Breast epithelium (tissue), 4 donors: ENCODE measurements at places on chromosomes 4 and X.
A peak's percentile ranks its signal among the peaks of the same experiment; 100 is the strongest.

DNA sequence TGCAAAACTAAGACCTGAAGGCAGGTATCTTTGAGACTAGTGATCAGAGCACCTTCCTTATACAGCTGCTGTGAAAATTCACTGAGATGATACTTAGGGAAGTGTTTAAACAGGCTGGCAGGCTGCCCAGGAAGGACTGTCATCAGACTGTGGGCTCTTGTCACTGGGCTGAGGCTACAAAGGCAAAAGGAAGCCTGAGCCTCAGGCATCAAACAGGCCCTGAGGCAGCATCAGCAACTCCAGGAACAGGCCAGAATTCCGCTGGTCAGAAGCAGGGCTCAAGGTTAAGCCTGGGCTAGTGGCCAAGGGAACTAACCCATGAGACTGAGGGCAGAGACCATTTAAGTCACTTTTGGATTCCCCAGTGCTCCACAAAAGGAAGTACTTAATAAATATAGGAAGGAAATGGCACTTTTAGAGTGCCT is 12.8 kb downstream of the PJA1 start:
- DNase-seq, result no peak

DNA sequence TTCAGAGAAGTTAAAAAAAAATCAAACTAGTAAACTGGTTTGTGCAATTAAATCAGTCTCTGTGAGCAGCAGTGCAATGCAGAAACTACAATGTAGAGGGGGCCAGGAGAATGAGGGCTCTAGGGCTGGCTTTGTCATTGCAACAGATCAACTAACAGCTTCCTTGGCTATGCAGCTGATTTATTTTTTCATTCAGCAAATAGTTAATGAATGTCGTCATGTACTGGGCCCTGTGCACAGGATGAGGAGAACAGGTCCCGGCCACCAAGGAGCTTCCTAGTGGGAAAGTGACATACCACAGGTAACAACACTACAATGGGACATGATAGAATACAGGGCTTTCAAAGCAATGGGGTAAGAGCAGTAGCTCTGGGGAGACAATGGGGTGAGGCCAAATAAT is 190.1 kb downstream of the NSUN7 start:
- no peak for DNase-seq

- DNase-seq, result no peak
These were observed 241.8 kb downstream of the GRIA3 start for GRCh38 chrX:123425904-123426303.

- DNase-seq, result no peak
These were observed 452.7 kb downstream of the NLGN4X start for GRCh38 chrX:5775846-5776430.

- DNase-seq, result no peak
These were observed 853.4 kb downstream of the PCDH7 start for GRCh38 chr4:31573554-31573953.

GRCh38 chr4:75513526-75514130 is 575 bp downstream of the RCHY1 start:
- DNase-seq, result no peak

DNA sequence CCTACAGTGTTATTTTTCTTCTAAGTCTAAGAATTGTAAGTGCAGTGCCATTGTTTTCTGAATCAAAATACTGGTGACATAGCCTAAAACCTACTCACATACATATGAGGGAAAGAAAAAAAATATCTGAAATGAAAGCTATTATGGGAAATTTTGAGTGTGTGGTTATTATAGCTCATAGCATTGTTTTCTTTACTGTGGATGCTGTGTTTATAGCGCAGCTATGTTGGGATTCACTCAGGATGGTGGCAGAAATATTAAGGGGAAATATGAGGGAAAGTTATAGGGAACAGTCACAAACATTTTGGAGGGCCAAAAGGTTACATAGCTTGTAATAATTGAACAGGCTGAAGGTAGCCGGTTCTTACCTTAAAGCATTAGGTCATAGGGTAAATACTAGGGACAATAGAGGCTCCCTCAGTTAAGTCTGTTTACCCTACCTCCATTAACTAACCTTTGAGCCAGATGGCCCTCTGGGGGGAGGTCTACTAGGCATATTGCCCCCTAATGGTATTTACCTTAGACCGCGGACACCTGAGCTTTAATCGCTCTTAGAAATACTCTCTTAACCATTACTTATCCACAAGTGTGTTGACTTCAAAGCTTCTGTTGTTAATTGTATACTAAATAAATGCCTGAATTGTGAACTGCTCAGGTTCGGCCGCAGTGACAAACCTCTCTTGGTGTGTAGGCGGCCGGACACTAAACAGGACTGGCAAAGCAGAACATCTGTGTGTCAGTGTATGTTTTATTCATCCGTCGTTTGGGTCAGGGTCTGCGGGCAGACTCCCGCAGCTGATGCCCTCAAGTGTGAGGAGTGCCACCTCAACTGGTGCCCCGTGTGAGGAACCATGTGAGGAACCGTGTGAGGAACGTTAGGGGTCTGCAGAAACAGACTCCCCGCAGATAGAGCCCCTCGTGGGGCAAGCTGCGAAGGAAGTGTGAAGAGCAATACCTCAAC is 21.3 kb upstream of the SULT1B1 start:
- no peak for DNase-seq

- DNase-seq, result no peak
These were observed 1215.1 kb downstream of the ADGRL3 start for GRCh38 chr4:62415256-62415655.

GRCh38 chr4:152281211-152281610 is 254.7 kb downstream of the FBXW7 start:
- no peak for DNase-seq

DNA sequence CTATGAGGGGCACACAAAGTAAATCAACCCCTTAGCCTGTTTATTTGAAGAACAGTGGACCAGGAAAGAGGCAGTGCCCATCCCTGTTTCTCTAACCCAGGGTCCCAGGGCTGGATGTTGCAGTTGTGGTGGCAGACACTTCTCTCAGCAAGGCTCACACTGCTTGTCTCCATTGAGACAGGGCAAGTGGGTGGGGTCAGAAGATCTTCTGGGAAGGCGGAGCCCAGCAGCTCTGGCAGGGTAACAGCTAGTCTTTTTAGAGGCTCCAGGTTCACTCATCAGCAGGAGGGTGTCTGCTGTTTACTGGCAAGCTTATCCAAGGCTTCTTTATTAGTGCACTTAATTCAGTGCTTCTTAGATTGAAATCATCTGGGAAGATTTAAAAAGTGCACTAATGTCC is 659.8 kb upstream of the DIPK2B start:
- DNase-seq, result no peak

DNA sequence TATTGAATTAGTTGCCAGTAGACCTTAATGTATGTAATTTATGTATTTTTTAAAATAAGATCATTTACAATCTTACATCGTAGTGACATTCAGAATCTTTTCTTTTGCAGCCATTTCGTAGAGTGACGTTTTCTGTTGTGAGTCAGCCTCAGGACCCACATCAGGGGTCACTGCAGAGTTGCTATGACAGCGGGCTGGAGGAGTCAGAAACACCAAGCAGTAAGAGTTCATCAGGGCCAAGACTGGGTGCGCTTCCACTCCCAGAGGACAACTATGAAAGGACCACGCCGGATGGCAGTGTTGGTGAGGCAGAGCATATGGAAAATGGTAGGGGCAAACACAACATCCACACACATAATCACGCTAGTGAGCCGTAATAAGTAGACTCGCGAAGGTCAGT is 199.9 kb downstream of the PCDH7 start:
- DNase-seq, result no peak

DNA sequence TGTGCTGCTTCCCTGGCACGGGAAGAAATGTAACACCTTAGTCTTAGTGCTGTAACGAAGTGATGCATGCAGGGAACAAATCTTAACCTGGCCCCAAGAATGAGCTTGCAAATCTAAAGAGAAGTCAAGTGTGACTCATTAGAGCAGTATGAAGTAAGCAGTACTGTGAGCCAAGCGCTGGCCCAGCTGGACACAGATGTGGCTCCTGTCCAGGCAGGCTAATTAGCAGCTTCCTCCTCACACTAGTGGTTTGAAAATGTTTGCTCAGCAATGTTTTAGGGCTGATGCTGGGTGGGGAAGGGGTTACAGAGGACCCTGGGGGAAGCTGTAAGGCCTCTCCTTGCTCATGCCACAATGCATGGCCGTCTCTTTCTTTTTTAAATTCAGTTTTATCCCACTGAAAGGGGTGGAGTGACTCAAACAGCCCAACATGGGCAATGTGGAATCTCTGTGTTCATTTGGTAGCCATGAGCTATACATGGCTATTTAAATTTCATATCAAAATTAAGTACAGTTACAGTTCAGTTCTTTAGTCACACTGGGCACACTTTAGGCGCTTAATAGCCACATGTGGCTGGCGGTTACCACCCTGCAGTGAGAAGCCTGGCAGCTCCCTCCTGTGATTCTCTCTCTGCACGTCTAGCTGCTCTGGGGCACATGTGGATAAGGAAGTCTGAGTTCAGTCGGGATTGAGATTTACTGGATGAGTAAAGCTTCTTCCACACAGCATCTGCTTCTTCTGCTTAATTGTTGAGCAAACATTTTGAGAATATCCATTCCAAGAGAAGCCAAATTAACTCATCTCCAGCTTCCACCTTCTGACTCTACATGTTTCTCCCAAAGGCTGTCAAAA is 48.8 kb downstream of the MAP7D2 start:
- DNase-seq, result peak; percentile 58

DNA sequence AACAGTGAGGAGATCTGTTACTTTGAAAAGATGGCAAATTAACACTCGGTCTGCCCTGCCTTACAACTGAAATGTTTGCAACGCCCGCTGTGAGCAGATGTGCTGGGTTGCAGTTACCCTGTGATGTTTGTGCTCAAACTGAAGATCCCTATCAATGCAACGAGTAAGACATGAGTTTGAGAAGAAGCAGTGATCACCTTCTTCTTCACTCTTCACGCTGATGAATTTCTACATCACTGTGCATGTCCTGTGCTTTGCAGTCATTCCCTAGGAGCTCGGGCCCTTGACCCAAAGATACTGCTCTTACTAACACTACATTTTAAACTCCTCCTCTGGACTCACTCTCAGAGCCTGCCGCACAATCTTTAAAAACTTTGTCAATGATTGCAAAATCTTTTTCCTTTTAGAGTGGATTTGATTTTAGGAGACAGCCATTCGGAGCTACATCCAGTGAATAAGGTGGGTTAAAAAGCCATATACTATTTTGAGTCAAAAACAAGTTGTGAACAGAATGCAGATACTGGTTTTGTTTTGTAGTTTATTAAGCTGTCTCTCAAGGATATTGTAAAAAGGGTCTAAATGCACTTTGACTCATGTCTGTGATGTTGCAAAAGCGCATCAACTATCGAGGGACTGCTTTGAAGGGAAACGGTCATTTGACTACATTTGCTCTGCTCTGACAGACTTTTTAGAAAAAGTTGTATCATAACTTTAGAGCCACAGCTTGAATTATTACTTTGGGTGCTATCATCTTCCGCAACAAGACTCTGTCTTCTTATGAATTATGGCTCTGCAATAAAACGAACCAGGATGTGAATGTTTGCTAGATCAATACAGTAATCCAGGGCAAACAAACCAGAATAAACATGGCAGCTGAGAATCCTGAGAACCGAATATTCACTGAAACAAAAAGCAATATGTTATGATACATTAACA is 5.7 kb upstream of the RHOH start:
- no peak for DNase-seq

GRCh38 chr4:167222099-167222498 is 12.2 kb downstream of the SPOCK3 start:
- DNase-seq, result no peak

DNA sequence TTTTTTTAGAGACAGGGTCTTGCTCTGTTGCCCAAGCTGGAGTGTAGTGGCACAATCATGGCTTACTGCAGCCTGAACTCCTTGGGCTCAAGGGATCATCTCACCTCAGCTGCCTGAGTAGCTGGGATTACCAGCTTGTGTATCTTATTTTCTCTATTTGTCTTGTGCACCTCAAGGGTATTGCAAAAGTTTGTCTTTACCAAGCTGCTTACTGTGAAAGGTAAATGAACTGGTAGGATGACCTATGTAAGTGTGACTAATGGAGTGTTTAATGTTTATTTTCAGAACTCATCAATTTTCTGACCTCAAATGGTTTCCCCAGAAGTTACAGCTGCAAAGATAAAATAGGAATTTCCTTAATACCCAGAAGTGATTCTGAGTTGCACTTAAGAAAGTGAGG is 5.3 kb upstream of the FGA start:
- DNase-seq, result no peak

GRCh38 chr4:107452717-107453630 is 267.1 kb downstream of the PAPSS1 start:
- no peak for DNase-seq

GRCh38 chr4:150590631-150591030 is 8.7 kb downstream of the MAB21L2 start:
- no peak for DNase-seq

DNA sequence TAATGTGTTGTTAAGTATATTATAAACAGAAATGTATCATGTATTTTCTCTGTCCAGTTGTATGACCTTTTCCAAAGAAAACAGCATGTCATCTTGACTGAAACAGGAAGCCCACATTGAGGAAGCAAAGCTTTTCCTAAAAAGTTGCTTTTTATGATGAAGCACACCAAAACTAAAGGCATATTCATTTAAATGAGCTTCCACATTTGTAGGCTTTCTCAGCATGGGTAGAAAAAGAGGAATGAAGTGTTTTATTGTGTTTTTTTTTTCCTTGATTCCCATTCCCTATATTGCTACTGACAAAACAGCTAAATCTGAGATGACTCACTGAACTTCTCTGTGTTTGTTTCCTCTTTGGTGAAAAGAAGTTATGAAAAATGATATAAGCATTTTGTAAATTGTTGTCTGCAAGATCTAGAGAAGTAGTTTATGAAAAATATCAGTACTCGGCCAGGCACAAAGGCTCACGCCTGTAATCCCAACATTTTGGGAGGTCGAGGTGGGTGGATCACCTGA is 32.5 kb upstream of the FRAS1 start:
- no peak for DNase-seq

DNA sequence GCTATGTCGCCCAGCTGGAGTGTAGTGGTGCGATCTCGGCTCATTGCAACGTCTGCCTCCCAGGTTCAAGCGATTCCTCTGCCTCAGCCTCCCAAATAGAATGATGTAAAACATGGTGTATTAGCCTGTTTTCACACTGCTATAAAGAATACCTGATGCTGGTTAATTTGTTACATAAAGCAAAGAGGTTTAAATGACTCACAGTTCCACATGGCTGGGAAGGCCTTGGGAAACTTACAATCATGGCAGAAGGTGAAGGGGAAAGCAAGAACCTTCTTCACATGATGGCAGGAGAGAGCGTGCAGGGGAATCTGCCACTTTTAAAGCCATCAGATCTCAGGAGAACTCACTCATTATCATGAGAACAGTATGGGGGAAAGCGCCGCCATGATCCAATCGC is 1191.8 kb downstream of the ARAP2 start:
- DNase-seq, result no peak

- no peak for DNase-seq
These were observed 9.3 kb downstream of the ATP5ME start for GRCh38 chr4:664713-665231.

- DNase-seq, result no peak
These were observed 31.0 kb upstream of the FAT4 start for GRCh38 chr4:125283707-125284279.
